ENCODE measurements at places on chromosomes 3 and 15.

GRCh38 chr15:77608774-77609173 lies 23.9 kb downstream of the LINGO1 start:
- DNase-seq: no peak

DNA sequence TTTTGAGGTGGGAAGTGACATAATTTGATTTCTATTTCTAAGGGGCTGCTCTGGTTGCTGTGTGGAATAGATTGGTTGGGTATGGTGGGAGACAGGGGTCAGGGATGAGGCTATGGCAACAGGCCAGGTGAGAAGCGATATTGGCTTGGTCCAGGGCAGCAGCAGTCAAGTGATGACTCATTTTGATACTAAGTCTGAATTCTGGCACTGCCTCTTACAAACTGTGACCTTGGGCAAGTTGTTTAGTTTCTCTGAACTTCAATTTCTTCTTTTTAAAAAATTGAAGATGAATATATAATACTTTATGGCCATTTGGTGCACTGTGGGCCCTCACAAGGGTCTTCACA lies 40.4 kb upstream of the CLSTN2 start:
- DNase-seq: no peak

- DNase-seq: no peak
Observed at GRCh38 chr3:137264071-137264820, 306.5 kb downstream of the IL20RB start.

- no peak for DNase-seq
Observed at GRCh38 chr15:80367661-80368060, 36.5 kb upstream of the ARNT2 start.

GRCh38 chr3:132174500-132174899 lies 139.7 kb upstream of the CPNE4 start:
- DNase-seq: no peak

GRCh38 chr15:47718497-47719437 lies 1.5 kb downstream of the SEMA6D start:
- no peak for DNase-seq

- no peak for DNase-seq
Observed at GRCh38 chr3:126955004-126955790, 27.7 kb upstream of the PLXNA1 start.

GRCh38 chr3:13278783-13279531 lies 141.2 kb downstream of the NUP210 start:
- DNase-seq: no peak

DNA sequence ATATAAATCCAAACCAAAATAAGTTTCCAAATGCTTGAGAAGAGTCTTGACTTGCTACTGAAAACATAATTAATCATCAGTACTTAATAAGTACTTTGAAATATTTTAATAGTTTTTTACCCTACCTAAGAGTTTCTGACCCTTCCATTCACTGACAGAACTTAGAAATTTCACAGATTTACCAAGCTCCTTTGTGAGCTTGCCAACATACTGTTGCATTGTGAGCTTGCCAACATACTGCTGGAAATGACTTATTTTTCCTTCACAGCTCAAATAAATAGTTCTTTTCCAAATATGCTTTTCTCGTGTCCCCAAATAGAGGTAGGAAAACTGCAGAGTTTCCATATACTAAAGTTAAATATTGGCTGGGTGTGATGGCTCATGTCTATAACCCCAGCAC lies 9.6 kb upstream of the AADAC start:
- DNase-seq: no peak

DNA sequence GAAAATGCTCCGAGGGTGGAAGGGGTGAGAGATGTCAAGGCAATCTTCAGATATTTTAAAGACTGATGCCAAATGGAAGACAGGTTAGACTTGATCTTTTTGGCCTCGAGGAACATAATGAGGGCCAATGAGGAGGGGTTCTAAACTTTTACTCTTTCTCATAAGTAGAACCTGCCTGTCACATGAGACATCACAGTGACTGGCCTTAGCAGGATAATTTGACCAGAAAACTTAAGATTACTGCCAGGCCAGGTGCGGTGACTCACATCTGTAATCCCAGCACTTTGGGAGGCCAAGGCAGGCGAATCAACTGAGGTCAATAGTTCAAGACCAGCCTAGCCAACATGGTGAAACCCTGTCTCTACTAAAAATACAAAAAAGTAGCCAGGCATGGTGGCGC lies 12.2 kb downstream of the TM4SF4 start:
- no peak for DNase-seq

- no peak for DNase-seq
Observed at GRCh38 chr3:136586580-136586979, 165.6 kb downstream of the STAG1 start.

DNA sequence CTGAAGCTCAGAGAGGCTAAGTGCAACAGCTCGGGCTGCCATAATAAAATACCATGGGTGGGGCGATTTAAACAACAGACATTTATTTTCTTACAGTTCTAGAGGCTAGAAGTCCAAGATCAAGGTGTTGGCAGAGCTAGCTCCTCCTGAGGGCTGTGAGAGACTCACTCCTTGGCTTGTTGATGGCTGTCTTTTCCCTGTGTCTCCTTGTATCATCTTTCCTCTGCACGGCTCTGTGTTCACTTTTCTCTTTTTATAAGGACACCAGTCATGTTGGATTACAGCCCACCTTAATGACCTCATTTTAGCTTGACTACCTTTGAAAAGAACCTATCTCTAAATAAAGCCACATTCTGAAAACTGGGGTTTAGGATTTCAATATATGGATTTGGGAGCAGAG lies 129.7 kb downstream of the RPL22L1 start:
- no peak for DNase-seq

DNA sequence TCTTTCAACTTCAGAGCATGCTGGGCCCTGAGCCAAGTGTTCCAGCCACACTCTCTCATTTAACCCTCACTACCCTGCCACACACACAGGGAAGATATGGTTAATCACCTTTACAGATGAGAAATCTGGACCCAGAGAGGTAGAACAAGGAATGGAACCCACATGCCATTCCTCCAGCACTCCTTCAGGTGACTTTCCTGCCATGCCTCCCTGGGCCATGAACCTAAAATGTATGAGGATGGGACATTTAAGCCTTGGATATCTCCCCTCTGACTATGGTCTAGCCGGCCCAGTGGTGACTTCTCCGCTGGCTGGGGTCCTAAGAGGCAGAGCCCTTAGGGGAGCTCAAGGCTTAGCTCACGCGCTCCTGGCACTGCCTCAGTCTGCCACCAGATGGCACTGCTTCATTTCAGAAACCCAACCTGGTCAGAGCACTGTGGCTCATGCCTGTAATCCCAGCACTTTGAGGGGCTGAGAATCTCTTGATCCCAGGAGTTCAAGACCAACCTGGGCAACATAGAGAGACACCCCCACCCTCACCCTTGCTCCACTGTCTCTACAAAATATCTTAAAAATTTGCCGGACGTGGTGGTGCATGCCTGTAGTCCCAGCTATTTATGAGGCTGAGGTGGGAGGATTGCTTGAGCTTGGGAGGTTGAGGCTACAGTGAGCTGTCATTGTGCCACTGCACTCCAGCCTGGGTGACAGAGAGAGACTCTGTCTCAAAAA lies 2.2 kb upstream of the DCAF1 start:
- DNase-seq: peak; percentile 58

DNA sequence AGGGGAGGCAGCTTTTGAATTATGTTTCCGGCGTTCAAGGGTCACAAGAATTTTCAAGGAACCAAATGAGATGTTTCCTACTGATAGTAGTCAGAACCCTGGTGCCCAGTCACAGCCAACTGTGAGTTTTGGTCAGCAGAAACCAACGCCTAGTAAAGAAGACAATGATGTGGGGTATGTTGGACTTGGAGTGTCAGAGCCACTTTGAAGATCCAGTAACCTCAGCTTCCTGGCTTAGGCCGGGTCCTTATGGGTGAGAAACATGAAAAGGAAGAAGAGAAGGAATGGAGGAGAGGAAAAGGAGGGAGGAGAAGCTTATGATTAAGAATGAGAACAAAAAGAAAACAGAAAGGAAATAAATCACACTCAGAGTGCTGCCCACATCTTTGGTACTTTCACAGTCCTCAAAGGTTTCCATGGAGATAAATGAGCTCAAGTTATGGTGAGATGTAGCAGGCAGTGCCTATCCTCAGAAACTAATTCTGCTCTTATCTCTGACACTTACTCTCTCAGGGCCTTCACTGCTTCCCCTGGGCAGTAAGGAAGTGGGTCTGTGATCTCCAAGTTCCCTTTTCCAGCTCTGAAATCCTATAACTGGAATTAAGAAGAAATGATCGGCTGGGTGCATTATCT lies 2.0 kb upstream of the MCF2L2 start:
- no peak for DNase-seq

DNA sequence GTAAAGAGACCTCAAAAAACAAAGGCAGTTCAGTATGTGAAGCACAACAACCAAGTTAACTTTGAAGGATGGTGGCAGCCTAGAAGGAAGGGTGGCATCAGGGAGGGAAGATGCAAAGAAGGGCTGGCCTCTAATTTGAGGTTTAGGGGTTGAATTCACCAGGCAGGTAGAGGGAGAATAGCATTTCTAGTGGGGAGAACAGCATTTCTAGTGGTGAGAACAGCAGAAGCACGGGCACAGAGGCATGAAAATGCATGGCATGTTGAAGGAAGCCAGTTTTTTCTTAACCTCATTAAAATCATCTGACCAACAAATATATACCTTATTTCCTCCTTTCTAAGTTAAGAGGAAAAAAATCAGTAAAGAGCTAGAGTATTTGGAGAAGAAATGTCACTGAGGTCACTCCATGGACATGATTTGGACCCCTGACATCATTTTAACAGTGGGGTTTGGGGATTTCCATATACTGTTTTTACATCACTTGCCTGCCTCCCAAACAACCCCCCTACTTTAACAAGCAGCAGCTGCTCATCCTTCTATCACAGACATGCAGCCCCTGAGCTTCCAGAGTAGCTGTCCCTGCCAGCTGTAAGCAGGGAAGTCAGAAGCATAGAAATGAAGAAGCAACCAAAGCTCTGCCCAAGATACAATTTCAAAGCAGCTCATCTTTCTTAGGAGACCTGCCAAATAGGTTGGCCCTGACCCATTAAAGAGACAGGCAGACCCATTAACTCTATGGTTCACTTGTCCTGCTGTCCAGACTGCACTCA lies 2.4 kb upstream of the POPDC2 start:
- peak; percentile 44 for DNase-seq

- no peak for DNase-seq
Observed at GRCh38 chr3:150913133-150913922, 8.1 kb upstream of the MINDY4B start.

GRCh38 chr3:41001556-41001955 lies 197.7 kb upstream of the CTNNB1 start:
- DNase-seq: no peak

DNA sequence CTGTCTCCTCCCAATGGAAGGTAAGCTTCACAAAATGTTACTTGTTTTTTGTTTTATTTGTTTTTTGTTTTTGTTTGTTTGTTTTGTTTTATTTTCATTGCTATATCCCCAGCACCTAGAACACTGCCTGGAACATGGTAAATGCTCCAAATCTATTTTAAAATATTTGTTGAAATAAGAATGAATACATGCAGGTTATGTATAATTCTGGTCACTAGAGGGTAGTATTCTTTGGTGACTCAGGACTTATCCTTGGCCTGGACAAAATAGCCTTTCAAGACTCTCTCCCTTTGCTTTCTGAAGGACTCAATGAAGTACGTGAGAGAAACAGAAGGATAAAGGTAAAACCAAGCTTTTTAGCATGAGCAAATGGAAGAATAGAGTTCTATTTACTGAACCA lies 46.9 kb upstream of the PPP2R3A start:
- DNase-seq: peak; percentile 51

DNA sequence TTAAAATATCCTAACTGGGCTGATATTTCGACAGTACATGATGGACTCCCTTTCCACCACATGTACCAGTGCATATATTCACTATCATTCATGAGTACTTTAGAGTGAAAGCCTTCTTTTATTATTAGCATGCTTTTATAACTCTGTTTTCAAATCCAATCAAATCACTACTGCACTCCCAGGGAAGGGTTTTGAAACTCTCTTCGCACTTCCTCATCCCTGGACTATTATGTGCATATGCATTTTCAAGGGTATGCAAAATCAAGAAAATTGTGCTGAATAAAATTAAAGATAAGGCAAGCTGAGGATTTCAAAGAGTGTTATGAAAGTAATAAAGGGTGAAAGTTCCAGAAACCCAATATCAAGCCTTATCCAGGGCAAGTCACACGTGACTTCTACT lies 411.4 kb upstream of the PDZRN3 start:
- DNase-seq: no peak

DNA sequence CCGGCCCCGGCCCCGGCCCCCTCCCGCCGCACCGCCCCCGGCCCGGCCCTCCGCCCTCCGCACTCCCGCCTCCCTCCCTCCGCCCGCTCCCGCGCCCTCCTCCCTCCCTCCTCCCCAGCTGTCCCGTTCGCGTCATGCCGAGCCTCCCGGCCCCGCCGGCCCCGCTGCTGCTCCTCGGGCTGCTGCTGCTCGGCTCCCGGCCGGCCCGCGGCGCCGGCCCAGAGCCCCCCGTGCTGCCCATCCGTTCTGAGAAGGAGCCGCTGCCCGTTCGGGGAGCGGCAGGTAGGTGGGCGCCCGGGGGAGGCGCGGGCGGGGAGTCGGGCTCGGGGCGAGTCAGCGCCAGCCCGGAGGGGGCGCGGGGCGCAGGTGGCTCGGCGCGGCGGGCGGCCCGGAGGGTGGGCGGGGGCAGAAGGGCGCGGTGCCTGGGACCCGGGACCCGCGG lies 352 bp downstream of the CHRD start:
- DNase-seq: no peak

- no peak for DNase-seq
Observed at GRCh38 chr15:43127752-43128151, 5.6 kb upstream of the TMEM62 start.

- DNase-seq: no peak
Observed at GRCh38 chr3:129672412-129672811, 65.9 kb upstream of the PLXND1 start.

DNA sequence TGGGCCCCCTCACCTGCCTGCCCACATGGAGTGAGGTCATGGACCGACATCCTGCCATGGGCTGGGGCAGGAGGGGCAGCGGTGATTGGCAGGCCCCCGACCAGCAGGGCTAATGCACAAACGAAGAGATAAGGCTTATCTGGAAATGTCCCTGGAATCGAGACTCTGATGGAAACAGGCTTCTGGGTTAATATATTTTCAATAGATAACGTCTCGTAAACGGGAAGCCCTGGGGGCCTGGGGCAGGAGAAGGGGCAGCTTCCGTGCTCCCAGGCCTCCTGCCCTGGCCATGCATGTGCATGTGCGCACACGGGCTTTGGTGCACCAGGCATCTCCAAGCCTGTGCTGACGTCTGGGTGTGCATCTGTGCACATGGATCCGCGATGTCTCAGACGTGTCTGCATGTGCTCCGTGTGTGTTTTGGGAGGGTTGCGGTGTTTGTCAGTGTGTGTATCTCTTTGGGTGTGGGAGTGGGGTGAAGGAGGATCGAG lies 55.1 kb downstream of the DNAJB8 start:
- no peak for DNase-seq

All from HFFc6 (cell line).